ENCODE measurements at places on chromosomes 2 and 18. TPM values are rescaled to one million over a fixed set of nuclear protein-coding genes. Genes with fewer than 3 reads are reported as not detected.
A peak's percentile ranks its signal among the peaks of the same experiment; 100 is the strongest.

KRTCAP3 gene
- 7.1 TPM for total RNA-seq

DNAH6 gene
- 1.9 TPM for total RNA-seq

BOLL gene
- not detected for total RNA-seq

PRADC1 gene
- total RNA-seq, result 24.4 TPM

CCL20 gene
- total RNA-seq, result not detected

C1QL2 gene
- total RNA-seq, result not detected

GRCh38 chr18:32529722-32530420, 59.2 kb upstream of the GAREM1 start:
- no peak for DNase-seq

- no peak for DNase-seq
Observed at GRCh38 chr2:108825254-108825653, 38.7 kb downstream of the CCDC138 start.

DNA sequence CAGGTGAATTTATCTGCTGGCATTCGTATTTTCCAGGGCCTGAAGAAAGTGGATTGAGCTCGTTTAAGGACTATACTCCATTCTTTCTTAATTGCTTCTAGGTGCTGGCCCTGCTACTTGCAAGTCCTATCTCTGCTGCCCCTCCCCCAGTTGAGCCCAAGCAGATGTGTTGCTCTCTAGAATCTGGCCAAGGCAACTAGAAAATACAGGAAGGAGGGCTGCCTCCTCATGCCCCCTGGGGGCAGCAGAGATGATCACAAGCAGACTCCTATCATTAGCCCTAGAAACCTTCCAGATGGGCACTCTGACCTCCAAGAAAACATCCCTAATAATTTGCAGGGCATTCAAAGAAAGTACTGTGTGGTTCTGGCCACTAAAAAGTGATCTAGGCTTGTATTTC, 72.5 kb upstream of the CYP26B1 start:
- no peak for DNase-seq

DNA sequence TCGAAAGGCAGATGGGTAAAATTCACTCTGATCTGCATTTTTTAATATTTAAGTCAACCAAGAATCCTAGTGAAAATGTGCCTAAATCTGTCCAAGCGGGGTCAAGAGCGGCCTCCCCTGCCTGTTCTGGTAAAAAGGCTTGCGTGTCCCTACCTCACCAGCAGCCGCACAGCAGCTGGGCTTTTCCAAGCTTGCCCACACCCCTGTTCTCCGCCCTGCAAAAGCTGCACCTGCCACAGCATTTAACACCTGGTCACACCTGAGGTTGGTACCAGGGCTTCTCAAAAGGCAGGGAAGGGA, 25.8 kb upstream of the TMEM182 start:
- DNase-seq, result peak; percentile 53

All from left lobe of liver (tissue), 2 donors.